C1 segment of cervical spinal cord (tissue), 14 donors: ENCODE measurements at places on chromosomes 12 and 14.

GRCh38 chr12:11162502-11162901, 8.5 kb upstream of the SMIM10L1 start:
- DNase-seq: no peak

- DNase-seq: no peak
Measured at GRCh38 chr12:109927622-109928021, 27.5 kb downstream of the TCHP start.

DNA sequence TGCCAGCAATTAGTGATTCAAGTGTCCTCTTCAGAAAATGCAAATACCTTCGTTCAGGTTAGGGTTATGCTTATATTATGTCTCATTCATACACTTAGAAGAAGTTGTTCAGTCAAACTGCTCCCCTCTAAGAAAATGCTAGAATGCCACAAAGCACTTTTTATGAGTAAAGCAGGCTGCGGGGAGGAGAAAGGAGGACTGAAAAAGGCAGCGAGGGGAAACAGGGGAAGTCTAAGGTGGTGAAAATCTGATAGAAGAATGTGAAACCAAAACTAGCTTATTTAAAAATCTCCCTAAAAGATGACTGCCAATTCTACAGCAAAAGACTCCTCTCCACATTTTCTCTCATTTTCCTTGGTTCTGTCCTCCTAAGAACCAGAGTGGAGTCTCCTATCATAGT, 70.1 kb downstream of the PRKD1 start:
- DNase-seq: no peak

DNA sequence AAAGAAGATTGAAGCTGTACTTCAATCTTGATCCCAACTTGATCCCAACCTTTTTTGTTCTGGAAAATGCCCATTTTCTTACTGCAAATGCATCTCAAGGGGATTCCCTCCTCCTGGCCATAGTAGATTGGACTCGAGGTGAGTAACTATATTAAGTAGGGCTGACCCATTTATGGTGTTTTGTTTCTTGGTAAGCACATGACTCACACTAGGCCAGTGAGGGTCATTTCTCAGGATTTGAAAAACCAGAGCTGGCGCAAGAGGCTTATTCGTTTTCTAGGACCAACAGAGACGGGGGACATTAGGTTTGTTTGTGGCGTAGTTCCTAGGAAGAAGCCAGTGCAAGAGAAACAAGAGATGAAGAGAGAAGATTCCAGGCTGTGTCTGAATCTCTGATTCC, 51.4 kb downstream of the MRPL42 start:
- DNase-seq: no peak

- no peak for DNase-seq
Measured at GRCh38 chr12:97745406-97746101, 282.9 kb downstream of the RMST start.

GRCh38 chr12:52010692-52011601, 4.2 kb downstream of the TAMALIN start:
- no peak for DNase-seq

- DNase-seq: no peak
Measured at GRCh38 chr14:30864934-30865333, 9.4 kb upstream of the COCH start.

DNA sequence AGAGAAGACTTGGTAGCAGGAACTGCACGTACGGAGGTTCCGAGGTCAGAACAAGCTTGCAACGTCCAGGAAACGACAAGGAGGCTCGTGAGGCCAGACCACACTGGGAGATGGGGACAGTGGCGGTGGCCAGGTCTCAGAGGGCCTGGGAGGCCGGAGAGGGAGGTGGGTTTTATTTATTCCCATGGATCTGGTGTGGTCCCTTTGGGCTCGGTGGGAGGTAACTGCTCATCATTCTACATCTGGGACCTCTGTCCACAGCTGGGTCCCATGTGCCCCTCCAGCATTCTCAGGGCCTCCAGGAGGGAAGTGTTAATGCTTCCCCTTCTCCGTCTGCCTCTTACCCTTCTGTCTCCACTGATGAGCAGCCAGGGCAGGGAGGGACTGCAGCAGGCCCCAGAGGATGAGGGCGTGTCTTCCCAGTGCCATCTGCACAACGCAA, 35.7 kb upstream of the NCOR2 start:
- no peak for DNase-seq

DNA sequence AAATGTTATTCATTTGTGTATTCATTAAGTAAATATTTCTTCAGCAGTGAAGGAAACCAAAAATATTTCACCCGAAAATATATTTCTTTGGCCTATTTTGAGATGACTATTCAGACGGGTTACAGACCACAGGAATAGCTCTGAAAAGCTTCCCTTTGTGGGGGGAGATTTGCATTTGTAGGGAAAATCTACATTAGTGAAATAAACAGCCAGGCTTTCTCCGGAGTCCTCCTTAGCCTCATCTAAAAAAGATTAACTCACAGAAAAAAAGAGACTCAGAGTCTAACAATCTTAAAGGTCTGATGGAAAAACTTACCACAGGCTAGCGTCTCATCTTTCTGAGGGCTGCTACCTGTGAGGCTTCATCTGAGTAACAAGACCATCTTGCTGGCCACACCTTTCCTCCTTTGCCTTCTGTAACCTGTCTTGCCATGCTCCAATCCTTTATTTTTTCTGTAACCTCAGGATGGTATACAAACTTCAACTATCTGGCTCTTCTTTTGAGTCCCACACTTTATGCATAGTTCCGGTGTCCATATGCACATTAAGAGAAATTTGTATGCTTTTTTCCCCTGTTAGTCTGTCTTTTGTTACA, 100.7 kb downstream of the CNTN1 start:
- no peak for DNase-seq

- DNase-seq: no peak
Measured at GRCh38 chr12:5295996-5296395, 135.9 kb upstream of the NTF3 start.

- no peak for DNase-seq
Measured at GRCh38 chr12:120229487-120230325, 28.8 kb upstream of the RPLP0 start.

DNA sequence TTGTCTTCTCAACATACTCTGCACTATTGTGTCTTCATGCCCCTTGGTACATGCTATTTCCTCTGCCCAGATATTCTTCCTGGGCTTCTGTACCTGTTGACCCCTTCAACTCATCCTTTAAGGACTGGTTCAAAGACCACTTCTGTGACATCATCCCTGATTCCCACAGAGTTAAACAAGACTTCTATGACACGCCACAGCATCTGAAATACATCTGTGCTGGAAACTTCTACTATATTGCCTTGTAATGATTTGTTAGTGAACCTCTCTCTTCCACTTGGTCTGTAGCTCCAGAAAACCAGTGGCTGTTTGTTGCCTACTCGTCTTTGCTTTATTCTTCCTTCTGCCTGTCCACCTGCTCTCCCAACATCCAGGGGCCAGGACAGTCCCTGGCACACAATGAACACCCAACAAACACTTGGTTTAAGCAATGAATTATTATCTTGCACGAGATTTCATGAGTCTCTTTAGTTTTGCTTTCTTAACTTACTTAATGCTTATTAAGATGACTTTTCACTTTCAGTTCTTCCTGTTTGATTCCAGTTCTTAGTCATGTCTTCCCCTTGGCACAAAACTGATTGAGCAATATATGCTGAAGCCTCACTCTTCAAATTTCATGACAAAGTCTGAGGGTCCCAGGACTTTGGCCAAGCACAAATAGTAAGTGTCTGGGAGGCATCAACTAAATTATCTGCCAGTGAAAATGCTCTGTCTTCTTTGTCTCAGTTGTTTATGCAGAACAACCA, 485.9 kb downstream of the APAF1 start:
- no peak for DNase-seq
